ENCODE measurements at places on chromosomes 11 and 22.
A peak's percentile ranks its signal among the peaks of the same experiment; 100 is the strongest.

GRCh38 chr22:27788500-27789288 lies 12.9 kb downstream of the MN1 start:
- DNase-seq: no peak

- no peak for DNase-seq
Measured at GRCh38 chr11:8097468-8097867, 16.5 kb downstream of the TUB start.

DNA sequence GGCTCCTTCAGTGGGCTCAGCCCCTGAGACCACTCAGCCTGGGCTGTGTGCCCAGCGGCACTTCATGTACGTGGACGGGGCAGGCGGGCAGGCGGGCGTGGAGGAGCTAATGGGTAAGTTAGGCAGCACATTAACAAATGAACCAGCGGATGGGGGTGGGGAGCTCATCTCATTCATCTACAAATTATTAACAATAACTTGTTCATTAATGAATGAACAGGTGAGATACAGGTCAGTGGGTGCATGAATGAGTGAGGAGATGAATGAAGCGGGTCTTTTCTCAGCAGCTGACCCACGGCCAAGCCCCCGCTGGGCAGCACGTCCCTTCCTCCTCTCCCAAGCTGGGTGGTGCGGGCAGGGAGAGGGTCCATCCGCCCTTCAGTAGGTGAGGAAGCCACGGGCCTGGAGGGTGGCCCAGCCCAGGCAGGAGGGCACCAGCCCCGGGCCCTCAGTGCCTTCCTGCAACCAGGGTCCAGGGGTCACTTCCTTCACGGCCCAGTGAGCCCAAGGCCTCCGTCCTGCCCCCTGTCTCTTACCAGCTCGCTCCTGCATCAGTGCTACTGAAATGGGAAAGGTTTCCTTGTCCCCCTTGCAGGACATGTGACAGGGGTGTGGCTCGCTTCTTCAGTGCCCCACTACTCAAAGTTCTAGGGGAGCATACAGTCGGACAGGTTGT lies 60.5 kb upstream of the KCNQ1OT1 start:
- no peak for DNase-seq

- DNase-seq: no peak
Measured at GRCh38 chr11:66472054-66472453, 5.3 kb downstream of the PELI3 start.

DNA sequence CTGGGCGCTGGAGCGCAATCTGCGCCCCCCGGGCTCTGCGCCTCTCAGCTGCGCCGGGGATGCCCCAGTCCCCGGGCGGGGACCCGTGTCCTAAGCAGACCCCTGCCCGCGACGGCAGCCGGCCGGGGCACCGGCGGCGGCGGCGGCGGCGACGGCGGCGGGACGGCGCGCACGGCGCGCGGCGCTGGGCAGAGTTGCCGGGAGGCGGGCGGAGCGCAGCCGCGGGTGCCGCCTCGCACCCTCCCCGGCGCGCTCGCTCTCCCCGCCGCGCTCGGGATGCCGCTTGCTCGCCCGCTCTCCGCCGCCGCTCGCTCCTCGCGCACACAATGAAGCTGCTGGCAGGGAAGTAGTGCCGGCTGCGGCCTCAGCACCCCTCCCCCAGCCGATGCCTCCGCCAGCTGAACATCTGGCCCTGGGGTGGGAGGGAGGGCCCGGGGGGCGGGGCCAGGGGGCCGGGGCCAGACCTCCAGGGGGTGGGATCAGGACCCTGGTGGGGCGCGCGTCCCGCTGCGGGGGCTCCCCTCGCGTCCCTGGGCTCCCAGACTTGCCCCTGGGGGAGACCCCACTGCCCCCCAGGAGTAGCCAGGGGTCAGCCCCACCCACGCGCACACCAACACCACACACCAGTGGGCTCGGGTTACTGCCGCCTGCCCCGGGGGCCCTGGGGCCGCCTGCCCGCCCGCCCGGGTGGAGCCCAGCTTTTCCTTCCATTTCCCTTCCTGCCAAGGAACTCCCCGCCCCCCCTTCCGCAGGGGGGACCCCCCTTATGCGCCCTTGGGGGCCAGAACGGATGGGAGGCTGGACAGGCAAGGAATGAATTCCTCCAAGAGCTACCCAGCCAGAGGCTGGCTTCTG lies at the start of gene RCOR2:
Gene RCOR2 (minus strand): TSS at position 328 of the 855 bp plus-strand sequence. CDS start 708 bp downstream, outside the sequence.
- DNase-seq: peak; percentile 18

- no peak for DNase-seq
Measured at GRCh38 chr22:37336579-37336978, 54.3 kb downstream of the CYTH4 start.

Measured in GM12864 (cell line).